ENCODE measurements at places on chromosomes 13 and 19. TPM values are rescaled to one million over a fixed set of nuclear protein-coding genes. Genes with fewer than 3 reads are reported as not detected.

DNA sequence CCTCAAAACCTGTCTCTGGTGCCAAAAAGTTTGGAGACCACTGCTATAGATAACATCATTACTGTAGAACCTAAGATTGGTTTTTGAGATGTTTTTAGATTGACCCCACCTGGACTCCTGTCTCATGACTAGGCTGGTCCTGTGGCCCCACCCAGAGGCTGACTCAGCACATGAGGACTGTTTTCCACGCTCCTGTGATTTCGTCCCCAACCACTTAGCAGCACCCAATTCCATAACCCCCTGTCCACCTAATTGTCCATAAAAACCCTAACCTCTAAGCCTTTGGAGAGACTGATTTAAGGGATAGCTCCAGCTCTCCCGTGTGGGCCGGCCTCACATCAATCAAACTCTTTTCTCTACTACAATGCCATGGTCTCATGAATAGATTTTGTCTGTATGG lies 25.6 kb upstream of the GAS6 start:
- DNase-seq: no peak
- H3K27me3 ChIP-seq: no peaks in the 10 kb centered on the region
- no peaks in the 10 kb centered on the region for H3K4me1 ChIP-seq
- no peak overlapping the region for H3K4me3 ChIP-seq
- H3K27ac ChIP-seq: no peak overlapping the region

GRCh38 chr19:37513397-37513796 lies 6.7 kb downstream of the ZNF793 start:
- no peaks in the 10 kb centered on the region for H3K27me3 ChIP-seq
- H3K4me1 ChIP-seq: no peaks in the 10 kb centered on the region
- DNase-seq: no peak

DNA sequence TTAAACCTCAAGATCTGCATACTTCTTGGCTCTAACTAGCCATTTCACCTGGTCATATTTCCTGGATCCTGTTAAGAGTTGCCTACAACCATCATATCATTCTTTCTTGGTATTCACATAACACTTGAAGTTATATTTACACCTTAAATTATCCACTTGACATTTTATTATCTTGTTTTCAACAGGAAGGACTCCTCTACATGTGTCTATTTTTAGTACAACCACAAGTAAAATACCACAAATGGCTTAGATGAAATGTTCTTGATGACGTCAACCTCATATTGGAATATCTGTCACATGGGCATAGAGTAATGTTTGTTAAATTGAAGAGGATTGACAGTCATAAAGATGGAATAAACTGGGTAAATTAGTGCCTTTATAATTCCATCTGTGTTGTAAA lies 9.4 kb downstream of the PCDH20 start:
- no peak overlapping the region for H3K27ac ChIP-seq
- H3K4me1 ChIP-seq: no peaks in the 10 kb centered on the region
- DNase-seq: no peak
- H3K36me3 ChIP-seq: no peaks in the 10 kb centered on the region
- no peak overlapping the region for H3K4me3 ChIP-seq
- H3K27me3 ChIP-seq: no peaks in the 10 kb centered on the region

Gene TTC9B
- polyA plus RNA-seq: not detected

Gene ZNF728
- polyA plus RNA-seq: 0.12 TPM

Gene RPL36
- polyA plus RNA-seq: 1,946 TPM

Gene NKPD1
- polyA plus RNA-seq: 0.13 TPM

Gene ENOX1
- polyA plus RNA-seq: 0.87 TPM

All from small intestine (tissue), 16 donors.